Coronary artery (tissue), 2 donors: ENCODE measurements at places on chromosomes 2 and 18.

DNA sequence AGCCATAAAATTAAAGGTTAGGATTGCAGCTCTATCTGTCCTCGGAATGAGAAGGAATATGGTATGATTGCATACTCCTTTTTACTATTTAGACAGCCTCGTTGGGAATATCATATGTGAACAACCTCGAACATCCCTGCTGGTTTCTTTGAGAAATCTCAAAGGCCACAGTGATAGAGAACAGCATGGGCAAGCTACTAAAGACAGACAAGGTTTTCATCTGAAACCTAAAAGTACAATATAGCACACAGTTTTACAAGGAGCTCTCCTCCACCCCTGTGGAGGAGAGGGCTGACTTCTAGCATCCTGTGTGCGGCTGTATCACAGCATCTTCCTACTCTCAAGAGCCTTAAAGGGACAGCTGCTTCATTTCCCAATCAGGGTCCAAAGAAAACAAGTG is 104.3 kb downstream of the VWC2L start:
- no peak for DNase-seq

DNA sequence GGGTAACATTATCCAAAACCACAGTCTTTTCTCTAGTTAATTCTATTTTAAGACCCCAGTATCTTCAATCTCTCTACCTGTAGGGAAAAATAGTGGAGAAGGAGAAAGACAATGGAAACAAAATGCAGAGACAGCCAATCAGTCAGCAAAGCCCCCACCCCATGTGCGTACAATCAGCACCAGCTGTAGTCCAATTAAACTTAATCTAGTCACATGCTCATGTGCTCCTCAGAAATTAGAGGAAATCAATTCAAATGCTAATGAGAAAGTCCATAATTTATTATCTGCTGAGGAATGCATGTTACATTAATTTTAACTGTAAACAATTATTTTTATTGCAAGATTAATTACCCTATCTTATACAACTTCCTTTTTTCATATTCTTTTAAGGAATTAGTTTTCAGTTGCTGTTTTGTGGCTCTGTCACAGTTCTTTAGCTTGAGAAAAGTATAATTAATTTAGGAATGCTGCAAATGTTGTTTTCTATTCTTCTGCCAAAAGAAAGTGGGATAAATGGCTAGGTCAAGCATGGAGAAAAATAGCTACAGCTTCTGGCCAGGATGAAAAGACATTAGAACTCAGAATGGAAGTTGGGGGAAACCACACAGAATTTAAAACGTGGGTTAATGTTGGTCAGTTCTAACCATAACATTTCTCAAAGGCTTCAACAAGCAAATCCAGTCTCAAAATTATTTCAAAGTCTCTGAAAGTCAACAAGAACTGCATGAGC is 232.4 kb upstream of the HNRNPA3 start:
- DNase-seq, result no peak

- no peak for DNase-seq
These were observed 242.6 kb downstream of the PHLPP1 start for GRCh38 chr18:62957885-62958472.

DNA sequence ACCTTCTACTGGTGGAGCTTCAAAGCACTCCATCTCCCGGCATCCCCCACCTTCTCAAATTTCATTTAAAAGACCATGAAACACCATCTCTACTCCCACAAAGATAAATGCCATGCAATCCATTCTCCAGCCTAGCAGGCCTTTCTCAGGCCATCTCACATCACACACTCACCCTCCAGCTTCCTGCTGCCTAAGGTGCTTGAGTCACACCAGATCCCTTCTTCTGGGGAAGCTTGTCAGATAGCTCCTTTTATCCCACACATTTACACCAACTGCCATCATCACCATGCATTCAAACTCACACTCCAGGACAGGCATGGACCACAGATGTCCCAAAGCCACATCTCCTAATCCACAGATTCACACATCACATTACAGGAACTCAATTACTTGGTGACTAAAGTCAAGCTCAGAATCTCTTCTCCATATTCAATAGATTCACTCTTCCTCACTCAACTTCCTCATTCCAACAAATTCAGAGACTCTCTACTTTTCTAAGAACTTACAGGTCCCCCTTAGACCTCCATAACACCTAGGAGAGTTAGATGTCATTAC is 292.5 kb downstream of the TNS1 start:
- peak; percentile 29 for DNase-seq

DNA sequence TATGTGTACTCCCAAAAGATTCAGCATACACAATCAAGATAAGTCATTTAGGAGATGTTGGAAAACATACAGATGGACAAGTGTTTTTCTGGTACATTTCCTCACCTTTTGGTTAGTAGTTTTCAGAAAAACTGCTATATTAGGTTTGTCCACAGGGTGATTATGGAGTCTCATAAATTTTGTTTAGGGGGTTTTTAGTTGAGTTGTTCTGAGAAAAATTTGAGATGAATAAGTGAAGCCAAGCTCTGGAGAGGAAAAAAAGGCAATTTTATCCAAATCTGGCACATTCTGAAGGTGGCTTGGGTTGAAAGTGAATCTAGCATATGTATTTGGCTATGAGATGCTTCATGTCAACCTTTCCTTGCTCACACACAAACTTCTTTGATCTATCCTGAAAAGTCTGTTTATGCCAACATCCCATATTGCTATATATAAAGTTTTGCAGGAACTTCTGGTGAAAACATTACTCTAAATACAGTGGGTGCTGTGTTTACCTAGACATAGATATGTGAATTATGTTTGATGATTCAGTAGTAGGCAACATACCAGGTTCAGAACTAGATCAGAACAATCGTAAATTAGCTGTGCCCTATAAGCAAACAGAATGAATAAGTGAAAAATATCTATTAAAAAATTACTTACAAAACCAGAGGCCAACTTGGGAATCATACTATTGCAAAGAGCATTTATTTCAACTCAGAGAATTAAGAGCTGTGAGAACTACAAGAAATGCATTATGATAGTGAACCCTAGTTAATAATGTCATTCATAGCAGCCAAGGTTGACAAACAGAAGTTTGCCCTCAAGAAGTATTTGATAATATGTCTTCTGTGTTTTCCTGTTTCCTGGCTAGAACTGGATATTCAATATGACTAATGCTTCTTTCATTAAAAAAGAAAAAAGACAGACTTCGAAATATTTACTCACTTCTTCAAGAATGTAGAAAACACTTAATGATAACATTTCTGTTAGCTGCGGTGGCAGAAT is 552.0 kb downstream of the IRS1 start:
- no peak for DNase-seq

GRCh38 chr2:159091381-159091780 is 122.9 kb downstream of the TANC1 start:
- DNase-seq, result no peak

DNA sequence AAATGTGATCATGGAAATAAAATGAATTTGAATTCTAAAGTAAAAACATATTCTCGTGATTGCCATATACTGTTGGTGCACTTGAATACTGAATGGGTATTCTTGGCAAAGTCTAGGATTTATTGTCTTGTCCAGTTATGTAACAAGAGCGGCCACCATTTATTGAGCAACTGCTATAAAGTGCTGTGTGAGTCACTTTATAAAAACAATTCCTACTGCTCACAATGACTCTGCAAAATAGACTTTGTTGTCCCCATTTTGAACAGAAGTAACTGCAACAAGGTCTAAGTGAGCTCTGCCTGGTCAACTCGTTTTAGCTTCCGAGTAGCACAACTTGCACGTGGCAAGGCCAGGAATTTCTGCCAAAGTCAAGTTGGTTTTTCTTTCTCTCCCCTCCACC is 995.6 kb upstream of the FANCL start:
- no peak for DNase-seq

DNA sequence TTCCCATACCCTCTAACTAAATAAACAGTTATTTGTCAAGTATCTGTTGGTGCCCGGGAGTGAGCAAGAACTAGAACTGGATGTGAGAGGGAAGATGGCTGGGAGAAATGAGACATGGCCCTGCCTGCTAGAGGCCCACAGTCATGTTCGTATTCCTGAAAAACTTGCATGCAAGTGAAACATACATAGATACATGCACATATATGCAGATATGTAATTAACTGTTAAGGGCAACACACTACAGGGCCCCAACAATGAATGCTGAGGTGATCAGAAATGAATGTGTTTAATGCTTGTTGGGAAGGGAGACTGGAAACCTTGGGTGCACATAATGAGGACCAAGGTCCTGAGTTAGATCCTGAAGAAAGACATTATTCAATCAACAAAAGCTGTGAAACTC is 49.8 kb downstream of the ADD2 start:
- no peak for DNase-seq

DNA sequence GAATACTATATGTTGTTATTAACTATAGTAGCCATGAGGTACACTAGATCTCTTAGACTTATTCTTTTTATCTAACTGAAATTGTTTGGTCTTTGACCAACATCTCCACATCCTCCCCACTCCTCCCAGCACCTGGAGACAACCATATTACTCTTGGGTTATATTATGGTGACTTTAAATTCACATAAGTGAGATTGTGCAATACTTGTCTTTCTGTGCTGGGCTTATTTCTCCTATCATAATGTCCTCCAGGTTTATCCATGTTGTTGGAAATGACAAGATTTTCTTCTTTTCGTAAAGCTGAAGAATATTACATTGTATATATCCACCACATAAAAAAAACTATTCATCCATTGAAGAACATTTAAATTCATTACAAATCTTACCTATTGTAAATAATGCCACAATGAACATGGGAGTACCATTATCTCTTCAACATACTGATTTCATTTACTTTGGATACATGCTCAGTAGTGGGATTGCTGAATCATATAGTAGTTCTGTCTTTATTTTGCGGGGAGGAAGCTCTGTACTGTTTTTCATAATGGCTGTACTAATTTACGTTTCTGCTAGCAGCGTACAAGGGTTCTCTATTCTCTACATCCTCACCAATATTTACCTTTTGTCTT is 159.2 kb upstream of the SCN7A start:
- DNase-seq, result no peak

- no peak for DNase-seq
These were observed 190.8 kb upstream of the RGPD4 start for GRCh38 chr2:107635883-107636282.

DNA sequence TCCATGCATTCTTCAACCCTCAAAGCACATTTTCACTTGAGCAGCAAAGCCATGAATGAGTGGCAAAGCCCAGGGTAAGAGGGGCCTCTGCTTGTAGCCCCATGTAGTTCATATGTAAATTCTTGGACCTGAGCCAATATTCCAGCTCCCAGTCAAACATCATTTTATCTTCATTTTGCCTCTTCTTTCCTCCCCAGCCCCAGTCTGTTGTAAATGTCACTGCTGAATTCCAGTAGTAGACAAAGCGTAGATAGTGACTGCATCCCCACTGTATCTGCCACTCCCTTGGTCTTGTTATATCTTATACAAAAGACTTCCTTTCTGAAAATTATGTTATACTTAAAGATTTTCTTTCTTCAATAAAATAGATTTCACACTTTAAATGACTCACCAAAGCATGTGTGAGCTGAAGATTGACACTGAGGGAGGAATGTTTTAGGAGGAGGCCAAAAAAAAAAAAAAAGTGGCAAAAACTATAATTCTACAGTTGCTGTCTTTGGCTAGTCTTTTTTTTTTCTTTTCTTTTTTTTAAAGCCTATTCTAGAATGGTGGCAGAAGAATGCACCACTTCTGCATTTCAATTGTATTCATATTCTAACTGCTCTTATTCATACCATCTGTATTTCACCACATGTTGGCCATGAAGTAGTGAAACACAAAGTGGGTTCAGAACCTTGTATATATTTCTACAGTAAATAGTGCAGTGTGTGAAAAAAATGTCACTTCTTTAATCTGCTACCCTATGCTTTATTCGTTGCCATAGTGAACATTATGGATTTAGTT is 306.1 kb downstream of the CPS1 start:
- DNase-seq, result no peak

DNA sequence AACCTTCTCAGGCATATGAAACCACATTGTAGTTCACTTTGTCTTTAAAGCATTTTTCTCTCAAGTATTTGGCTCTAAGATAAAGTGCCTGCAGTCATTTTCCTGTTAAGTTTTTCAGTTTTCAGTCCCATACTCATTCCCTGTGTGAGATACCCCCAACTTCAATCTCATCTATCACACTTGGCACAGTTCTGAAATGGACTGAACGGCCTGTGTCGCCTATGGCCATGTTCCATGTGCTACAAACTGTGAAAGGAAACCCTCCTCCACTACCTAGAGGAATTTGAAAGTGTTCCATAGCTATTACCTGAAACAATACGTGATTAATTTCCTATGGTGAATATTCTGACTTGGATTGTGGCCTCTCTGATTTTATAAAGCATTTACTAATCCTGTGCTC is 319.1 kb downstream of the CTNNA2 start:
- no peak for DNase-seq

DNA sequence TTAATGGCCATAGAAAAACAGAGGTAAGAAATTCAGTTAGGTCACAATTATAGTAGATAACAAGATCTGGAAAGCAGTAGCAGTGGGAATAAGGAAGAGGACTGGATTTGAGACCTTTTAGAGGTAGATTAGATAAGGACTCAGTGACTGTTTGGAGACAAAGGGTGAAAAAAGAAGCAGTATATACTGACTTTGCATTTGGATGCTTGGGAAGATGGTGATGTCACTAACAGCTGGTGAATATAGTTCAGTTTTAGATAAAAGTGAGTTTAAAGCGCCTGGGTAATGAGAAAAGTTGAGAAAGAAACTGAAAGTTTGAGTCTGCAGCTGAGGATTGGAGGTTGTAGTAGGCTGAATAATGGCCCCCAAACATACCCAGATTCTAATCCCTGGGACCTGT is 32.8 kb upstream of the TMEM17 start:
- DNase-seq, result no peak

DNA sequence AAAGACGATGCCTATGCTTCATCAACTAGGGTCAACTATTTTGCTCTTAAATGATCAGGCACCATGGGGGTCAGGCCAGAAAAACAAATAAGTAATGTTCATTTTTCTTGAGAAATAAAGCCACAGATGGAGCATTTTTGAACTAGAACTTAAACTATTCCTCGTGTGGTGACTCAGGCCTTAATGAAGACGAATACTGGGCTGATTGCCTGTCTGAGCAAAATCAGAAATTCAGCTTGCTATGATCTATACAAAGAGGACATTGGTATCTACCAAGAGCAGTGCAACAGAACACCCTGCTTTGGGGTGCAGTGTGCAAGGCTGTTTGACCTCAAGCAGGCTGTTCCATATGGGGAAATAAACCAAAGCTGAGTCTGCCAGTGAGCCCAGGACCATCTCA is 176.0 kb downstream of the NRP2 start:
- no peak for DNase-seq

DNA sequence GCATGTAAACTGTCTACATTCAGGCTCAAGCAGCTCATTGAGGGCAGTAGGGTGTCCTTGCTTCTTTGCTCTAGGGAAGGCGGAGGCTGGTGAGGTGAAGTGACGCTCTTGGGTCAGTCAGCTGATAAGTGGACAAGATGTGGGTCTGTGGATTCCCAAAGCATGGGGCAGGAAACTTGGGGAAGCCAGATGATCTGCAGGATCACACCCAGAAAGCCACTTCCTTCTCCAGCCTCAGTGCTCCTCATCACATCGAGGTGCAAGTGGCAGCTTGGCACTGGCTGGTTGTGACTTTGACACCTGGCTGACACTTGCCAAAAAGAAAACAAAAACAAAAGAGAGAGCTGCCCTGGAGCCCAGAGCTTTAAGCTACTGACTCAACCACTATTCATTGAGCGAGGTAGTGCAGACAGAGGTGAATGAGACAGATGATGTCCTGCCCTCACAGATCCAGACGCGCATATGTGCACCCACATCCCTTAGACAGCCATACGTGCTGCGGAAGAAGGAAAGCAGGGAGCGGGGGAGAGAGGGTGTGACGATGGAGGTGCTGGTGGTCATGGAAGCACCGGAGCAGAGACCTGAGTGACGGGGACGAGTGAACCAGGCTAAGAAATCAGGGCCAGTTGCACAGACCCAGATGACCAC is 3.1 kb upstream of the CIB4 start:
- no peak for DNase-seq

GRCh38 chr2:236445678-236446077 is 123.9 kb upstream of the ACKR3 start:
- DNase-seq, result no peak
